Stimulated activated CD4-positive, alpha-beta T cell treated with anti-CD3 and anti-CD28 coated beads, TNF-alpha, amount 100 ng/mL, for 1 hour (primary cell): ENCODE measurements at places on chromosomes 13 and 19.

- DNase-seq = no peak
These were observed 11.8 kb downstream of the NLRP12 start for GRCh38 chr19:53812335-53812734.

GRCh38 chr13:73989244-73989843, 144.9 kb downstream of the KLF12 start:
- no peak for DNase-seq

DNA sequence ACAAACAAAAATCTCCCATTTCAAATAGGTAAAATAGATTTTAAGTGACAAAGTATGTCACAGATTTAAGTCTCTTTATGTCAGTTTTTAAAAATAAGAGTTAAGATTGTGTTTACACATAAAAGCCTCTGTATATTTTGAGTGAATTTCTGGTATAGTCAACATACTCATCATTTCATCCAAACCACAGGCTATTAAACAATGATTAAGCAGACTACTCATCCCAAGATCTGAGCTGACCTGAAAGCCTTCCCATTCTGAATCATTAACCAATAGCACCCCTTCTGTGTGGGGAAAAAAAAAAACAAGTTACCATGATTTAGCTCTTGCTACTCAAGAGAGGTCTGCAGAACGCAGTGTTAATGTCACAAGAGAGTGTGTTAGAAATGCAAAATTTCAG, 284.4 kb upstream of the NBEA start:
- no peak for DNase-seq

- no peak for DNase-seq
These were observed 898.7 kb downstream of the UQCRFS1 start for GRCh38 chr19:28314287-28314686.

DNA sequence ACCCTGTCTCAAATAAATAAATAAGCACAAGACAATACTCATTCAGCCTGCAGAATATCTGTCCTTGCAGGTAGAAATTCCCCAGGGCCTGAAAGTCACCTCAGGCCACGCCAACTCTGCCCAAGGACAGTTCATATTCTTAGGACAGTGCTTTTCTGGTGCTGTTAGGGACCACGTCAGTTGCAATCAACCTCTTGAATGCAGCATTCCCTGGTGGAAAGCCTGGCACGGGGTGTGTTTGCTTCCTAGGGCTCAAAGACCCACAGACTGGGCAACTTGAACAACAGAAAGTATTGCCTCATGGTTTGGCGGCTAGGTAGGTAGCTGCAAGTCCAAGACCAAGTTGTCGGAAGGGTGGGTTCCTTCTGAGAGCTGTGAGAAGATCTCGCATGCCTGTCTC, 160.3 kb downstream of the KCTD15 start:
- no peak for DNase-seq

DNA sequence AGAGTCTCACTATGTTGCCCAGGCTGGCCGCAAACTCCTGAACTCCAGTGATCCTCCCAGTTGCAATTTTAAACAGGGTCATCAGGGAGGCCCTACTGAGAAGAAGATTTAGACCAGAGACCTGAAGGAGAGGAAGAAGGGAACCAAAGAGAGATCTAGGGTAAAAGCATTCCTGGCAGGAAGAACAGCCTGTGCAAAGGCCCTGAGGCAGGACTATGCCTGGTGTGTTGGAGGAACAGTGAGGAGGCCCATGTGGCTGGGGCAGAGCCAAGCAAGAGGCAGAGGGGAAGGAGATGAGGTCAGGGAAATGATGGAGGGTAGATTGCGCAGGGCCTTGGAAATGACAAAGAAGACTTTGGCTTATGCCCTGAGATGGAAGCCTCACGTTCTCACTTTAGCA, 34.5 kb downstream of the TINCR start:
- no peak for DNase-seq

DNA sequence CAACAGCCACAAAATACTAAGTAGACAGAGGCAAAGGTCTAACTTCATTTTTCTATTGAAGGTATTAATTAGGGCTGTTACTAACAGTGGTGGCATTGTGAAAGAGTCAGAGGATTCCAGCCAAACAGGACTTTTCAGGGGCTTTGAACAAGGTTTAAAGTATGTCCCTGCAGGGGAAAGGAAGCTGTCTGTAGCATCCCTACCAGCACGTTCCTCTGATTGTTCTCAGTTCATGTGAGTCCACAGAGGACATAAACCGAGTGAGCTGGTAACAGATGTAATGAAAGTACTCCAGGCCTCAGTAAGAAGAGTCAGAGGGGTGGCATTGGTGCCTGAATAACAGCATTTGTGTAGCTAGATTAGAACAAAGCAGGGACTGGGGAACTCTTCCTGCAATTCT, 15.3 kb upstream of the SPATA13 start:
- no peak for DNase-seq

DNA sequence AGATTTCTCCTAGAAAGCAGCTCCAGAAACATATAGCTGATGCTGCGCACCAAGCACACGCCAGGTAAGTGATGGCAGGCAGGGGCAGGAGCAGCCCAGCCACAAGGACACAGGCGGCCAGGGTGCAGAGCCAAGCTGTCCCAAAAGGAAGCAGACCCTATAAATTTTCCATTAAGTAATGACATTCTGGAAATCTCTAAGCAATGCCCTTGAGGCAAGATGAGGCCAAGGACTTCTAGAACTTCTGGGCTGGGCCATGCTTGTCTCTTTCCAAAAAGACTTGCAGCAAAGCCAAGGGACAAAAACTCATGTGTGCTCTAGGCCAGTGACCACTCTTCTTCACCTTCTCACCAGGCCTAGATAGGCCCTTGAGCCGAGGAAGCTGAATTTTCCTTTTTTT, 42.2 kb upstream of the EPHX3 start:
- DNase-seq = no peak

DNA sequence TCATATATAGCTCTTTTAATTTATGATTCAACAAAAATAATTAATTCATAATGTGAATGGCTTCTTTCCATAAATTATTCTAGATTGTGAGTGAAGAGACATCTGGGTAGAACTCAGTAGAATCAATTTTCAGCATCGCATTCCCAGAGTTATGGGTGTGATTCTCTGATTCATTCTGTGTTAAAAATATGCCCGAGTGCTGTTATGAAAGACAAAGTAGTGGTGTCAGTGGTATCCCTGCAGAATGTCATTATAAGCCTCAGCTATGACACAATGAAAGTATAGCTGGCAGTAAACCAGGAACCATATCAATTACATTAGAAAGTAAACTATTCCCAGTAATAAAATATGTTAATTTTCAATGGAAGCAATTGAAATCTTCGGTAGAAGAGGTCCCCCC, 480.5 kb upstream of the SLITRK1 start:
- no peak for DNase-seq

DNA sequence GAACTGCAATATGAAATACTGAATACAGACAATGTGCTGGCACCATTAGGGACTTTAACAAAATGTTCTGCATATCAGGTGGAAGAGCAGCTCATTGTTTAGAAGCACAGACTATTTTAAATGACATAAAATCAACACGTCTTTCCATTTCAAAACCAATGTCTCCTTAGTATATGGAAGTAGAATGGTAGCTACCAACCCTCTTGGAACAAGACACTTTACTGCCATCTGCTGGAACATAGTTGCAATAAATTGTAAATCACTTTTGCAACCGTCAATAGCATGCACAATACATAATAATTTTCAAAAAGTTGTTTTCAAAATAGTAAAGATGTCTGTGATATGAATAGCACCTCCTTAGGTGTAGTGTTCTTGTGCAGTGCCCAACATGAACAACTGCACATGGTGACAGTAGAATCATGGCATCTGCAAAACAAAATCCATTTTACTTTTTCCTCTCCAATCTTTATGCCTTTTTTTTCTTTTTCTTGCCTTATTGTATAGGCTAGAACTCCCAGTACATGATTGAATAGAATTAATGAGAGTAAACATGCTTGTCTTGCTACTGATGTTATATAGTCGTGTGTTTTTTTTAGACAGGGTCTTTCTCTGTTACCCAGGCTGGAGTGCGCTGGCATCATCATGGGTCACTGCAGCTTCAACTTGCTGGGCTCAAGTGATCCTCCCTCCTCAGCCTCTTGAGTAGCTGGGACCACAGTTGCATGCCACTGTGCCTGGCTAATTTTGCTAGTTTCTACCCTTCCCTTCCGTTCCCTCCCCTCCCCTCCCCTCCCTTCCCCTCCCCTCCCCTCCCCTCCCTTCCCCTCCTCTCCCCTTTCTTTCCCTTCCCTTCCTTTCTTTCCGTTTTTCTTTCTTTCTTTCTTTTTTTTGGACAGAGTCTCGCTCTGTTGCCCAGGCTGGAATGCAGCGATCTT, 7.8 kb upstream of the LYPD5 start:
- DNase-seq = no peak

DNA sequence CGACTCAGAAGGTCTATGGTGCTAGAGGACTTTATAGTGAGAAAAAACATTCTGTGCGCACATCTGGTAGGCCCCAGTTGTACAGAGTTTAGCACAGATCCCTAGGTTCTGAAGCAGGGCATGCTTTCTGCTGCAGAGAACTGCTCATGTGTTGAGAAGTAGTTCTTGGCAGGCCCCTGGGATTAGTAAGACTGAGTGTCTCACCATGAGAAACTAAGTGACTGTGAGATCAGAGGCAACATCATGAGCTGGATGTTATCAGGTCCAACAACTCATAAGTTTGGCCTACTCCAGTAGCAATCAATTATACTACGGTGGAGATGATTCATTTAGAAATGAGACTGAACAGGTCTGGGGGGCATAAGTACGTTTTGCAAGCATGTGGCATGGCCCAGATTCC, 507.4 kb upstream of the KLF12 start:
- DNase-seq = no peak
